ENCODE measurements at places on chromosomes 2 and 18.

GRCh38 chr2:37117566-37117965 is 33.2 kb downstream of the GPATCH11 start:
- DNase-seq: no peak

GRCh38 chr2:3940661-3941060 is 237.3 kb downstream of the DCDC2C start:
- DNase-seq: no peak

- no peak for DNase-seq
These were observed 12.1 kb downstream of the RNF149 start for GRCh38 chr2:101296371-101296770.

- DNase-seq: no peak
These were observed 152.6 kb upstream of the MYCN start for GRCh38 chr2:15787535-15788454.

- DNase-seq: no peak
These were observed 11.0 kb downstream of the CCBE1 start for GRCh38 chr18:59686260-59686659.

DNA sequence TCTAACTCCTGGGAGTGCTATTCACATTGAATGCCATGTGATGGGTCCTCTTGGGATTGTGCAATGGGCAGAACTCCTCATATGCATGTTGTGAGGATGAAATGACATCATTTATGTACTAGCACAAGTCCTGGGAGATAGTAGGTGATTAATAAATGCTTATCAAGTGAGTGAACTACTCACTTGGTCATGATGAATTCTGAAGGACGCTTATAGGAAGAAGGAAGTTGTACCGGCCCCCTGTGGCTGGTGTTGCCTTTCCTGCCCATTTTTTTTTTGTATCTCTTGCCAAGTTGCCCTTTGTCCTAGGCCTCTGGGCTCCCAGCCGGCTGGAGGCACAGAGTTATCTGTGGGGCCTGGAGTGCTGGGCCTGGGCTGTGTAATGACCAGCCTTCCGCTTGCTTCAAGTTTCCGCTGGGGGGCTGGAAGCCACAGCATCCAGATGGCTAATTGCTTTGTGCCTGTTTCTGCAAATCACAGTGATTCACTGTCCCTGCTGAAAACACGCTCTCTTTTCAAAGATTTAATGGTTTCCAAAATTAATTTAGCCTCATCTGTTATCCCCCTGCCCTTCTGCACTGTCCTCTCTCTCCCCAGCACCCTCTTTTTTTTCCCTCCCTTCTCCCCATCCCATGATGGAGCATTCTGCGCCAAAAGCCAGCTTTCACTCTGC is 33.7 kb upstream of the MRPL33 start:
- no peak for DNase-seq

GRCh38 chr2:150136401-150136800 is 351.1 kb downstream of the RND3 start:
- DNase-seq: no peak

GRCh38 chr2:151904807-151905206 is 76.6 kb upstream of the ARL5A start:
- DNase-seq: no peak

DNA sequence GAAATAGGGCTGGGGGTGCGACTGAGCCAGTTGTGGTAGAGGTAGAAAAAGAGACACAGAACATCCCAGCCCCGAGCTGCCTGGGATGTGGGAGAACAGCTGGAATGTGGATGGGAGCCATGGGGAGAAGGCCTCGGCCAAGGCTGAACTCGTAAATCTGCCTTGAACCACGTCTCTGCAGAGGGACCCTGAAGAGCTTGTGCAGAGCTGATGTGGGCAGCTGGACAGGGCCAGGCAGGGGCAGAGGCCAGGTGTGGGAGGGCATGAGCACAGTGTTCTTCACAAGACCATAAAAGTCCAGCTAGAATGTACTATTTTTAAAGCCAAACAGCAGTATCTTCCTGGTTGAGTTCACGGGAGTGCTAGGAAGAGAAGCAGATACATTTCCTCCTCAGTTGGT is 5.7 kb downstream of the TCF23 start:
- DNase-seq: no peak

DNA sequence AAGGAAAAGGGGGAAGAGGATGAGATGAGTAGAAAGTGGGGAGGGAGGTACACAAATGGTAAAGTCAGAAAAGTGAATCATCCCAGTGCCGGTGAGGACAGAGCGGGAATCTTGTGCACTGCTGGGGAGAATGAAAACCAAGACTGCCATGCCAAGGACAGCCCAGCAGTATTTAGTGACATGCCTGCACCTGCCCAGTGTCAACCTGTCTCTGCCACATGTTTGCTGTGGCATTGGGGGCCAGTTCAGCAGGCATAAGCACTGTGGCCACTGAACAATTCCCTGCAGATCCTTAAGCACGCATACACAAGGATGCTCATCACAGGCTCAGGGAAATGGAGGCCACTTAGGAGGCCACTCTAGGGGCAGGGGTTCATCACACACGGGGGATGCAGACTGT is 5.2 kb upstream of the KCNK3 start:
- no peak for DNase-seq

DNA sequence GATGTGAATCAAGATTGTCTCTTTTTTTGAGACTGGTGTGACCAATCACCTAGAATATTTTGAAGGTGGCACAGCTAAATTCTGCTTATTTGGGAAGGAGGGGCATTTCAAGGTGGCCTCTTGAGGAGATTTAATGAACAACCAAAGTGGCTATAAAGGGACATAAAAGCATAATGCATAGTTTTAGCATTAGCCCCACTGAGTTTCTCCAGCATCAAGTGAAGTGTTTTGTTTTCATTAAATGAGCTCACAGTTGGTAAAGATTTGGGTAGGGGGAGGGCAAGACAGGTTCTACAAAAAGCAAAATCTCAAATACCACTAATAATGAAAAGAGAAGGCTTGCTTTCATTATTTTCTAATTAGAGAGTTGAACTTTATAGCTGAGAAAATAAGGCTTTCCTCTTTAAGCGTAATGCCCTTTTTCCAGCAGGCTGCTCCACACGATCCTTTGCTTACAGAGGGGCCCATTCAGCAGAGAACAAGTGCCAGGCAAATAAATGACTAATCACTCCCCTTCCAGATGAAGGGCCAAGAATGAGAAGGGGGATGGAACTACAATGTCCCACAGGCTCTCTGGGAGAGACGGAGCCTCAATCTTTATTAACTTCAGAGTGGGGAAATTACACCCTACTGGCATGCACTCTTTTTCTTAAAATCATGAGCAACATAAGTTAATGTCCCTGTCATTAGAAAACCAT is 35.9 kb downstream of the LHCGR start:
- DNase-seq: no peak

- DNase-seq: no peak
These were observed 1.6 kb upstream of the PSTPIP2 start for GRCh38 chr18:46073474-46074331.

- DNase-seq: no peak
These were observed 1.3 kb downstream of the GORASP2 start for GRCh38 chr2:170930131-170930990.

DNA sequence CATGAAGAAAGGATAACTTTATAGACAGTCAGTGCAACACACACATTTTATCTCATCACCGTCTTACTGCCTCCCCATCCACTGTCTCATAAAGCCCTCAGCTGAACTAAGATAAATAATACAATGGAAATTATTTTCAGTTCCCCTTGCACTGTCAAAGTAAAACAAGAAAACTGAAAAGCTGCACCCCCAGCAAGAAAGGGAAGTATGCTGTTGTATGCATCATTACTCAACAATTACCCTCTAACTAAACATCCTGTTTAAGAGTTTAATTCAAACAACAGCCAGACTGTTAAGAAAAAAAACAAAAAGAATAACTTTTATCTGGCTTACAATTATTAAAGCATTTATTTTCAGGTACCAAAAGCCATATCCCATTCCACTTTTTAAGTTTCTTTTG is 25.0 kb downstream of the MPPE1 start:
- no peak for DNase-seq

DNA sequence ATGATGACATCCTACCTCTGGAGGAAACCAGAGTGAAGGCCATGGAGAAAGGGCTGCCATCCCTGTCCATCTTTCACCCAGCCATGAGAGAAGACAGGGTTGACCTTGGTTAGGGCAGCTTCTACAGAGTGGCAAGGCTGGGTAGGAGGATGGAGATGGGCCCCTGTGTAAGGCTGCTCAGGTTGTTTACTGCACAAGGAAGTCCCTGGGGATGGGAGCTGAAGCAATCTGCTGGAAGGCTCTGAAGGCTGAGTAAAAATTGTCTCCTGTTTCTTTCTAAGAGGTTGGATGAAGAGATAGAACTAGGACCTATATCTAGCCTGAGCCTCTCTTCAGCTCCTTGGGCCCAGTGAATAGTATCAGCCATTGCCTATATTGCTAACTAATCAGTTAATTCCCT is 14.4 kb downstream of the ELMOD3 start:
- no peak for DNase-seq

GRCh38 chr18:28725876-28726275 is 548.9 kb upstream of the CDH2 start:
- no peak for DNase-seq
